ENCODE measurements at places on chromosomes 1 and 21. TPM values are rescaled to one million over a fixed set of nuclear protein-coding genes. Genes with fewer than 3 reads are reported as not detected.

DNA sequence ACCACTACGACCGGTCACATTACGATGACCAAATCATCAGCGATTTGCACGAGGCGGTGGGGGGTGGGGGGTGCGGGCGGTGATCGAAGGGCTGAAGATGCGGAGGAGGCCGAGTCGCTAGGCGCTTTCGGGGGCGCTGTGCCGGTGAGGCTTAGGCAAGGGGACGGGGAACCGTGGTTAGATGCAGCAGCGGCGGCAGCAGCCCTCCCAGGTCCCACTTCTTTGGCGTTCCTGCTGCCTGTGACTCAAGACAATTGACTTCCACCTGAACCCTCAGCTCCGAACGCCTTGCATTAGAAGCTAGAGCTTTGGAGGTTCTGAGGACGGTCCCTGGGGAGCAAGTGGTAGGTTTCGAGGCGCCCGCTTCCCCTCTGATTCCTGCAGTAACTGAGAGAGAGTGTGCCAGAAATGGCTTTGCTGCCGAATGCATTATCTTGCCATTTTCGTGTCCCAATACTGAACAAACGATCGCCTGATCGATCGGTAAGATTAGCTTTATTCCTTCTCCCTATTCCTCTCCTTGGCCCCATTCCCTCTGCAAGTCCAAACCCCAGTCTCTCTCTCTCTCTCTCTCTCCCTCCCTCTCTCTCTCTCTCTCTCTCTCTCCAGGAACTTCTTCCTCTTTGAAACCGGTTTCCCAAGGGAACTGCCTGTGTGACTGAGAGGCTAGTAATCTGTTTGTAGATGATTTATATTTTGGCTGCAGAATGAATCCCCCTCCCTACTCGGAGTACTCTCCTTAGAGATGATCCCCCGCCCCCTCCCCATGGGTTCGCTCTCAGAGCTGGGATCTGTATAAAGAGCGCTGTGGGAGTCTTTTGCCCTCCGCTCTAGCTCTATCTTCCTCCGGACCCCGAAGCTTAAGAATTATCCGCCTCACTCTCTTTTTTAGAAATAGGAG lies 735 bp upstream of the BRINP3 start:
- DNase-seq = no peak

- DNase-seq = no peak
These were observed 173.6 kb downstream of the ADGRL2 start for GRCh38 chr1:81974222-81974841.

- DNase-seq = no peak
These were observed 1.0 kb downstream of the SH3BP5L start for GRCh38 chr1:248824701-248825100.

The OR2L13 gene
- not detected for total RNA-seq

The OR2L3 gene
- total RNA-seq = 0.06 TPM
